Stimulated activated CD8-positive, alpha-beta memory T cell treated with anti-CD3 and anti-CD28 coated beads, Interleukin-4, amount 100 ng/mL, for 1 hour (primary cell): ENCODE measurements at places on chromosomes 7 and 10.

DNA sequence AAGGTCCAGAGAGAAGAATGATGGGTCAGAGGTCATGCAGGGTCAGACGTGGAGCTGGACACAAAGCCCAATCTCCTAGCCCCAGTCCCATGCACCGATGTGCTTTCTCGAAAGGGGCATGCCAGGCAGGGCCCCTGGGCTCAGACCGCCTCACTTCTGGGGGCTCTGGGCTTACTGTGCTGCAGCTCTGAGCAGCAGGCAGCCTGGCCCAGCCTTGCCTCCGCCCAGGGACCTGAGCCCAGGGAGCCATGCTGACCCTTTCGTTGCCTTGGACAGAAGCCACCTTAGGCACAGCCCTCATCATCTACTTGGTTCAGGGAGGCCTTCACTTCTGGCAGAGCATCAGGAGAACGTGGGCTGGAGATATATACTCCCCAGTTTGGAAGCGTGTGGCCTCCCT, 161.2 kb downstream of the GRK5 start:
- DNase-seq = no peak

DNA sequence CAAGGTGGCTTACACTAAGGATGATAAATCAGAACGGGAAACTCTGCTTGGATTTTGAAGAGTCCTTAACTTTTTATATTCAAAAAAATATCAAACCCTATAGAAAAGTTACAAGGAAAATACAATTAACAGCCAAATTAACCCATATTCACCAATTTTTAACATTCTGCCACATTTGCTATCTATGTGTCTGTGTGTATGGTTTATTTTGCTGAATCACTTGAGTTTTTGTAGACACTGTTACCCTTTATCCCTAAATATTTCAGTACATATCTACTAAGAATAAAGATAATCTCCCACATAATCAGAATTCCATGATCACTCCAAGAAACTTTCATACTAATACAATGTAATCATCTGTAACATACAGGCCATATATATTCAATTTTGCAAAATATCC, 1.2 kb upstream of the SRPK2 start:
- DNase-seq = no peak

- DNase-seq = no peak
Measured at GRCh38 chr7:28165961-28166955, 14.3 kb downstream of the JAZF1 start.

DNA sequence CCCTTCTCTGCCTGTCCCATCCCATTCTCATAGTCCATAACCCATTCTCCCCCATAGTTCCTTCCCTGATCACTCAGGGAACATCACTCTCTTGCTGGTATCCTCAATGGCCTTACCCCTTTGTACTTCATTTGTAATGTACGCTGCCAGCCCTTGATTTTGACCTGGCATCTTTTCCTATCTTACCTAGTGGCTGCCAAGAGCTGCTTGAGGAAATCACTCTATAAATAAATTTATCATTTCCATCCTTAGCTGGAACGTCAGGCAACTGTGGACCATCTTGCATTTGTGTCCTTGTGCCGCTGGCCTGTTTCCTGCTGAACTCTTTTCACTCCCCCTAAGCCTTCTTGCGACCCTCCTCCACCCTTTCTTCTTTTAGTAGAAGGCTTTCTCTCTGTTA, 14.0 kb downstream of the CDK14 start:
- no peak for DNase-seq

GRCh38 chr7:7639847-7640220, 718 bp upstream of the UMAD1 start:
- peak; percentile 19 for DNase-seq

DNA sequence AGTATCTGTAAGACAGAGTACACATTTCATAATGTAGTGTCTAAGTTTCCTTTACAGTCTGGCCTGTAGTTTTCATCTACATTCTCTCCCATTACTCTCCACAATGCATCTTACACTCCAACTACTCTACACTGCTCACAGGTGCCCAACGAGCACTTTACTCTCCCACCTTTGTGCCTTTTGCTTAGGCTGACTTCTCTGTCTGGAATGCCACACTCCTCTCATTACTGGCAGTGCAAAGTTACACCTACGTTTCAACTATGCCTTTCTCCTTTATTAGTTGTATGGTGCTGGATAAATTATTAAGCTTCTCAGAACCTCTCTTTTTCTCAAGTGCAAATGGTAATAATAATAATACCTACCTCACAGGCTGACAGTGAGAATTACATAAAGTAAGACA, 70.5 kb downstream of the RNLS start:
- DNase-seq = no peak

GRCh38 chr10:74738985-74739567, 87.3 kb upstream of the KAT6B start:
- DNase-seq = no peak

DNA sequence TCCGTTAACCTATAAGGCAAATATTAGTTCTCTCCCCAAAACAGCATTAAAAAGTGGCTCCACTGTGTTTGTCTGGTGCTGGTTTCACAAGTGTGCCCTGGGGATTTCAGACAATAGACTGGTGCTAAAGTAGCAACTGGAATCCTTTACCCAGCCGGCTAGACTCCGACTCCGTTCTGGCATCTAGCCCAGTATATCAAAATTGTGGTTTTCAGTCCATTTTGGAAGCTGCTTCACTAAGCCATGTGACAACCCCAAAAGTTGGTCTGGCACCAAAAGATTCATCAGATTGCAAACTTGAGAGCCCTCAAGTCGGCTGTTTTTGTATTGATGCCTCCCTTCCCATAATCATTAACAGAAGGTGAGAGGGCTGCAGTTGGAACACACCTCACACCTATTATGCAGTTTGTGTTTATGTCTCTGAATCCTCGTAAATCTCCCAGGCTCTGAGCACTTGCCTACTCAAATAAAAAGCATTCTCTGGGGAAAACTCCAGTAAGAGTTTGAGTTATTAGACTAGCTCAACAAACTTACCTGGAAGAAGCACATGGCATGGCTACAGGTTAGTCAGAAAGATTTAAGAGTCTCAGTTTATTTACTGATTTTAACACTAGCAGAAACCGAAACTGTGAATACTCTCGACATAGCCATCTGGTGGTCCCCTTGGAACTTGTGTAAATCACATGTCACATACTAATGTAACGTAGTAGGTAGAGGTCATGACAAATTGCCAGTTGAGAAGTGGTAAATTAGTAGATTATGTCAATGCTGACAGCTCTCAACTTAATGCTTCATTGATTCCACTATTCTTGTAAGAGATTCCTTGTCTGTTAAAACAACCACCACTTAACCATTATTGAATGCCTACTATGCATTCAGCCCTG, 14.8 kb upstream of the WNT16 start:
- no peak for DNase-seq

- DNase-seq = no peak
Measured at GRCh38 chr7:66961096-66961495, 34.3 kb downstream of the SBDS start.

- no peak for DNase-seq
Measured at GRCh38 chr10:113499806-113500205, 53.0 kb upstream of the HABP2 start.

GRCh38 chr7:50302486-50303334, 1.8 kb upstream of the IKZF1 start:
- no peak for DNase-seq

GRCh38 chr10:57579926-57580325, 687.8 kb downstream of the IPMK start:
- no peak for DNase-seq
